ENCODE measurements at places on chromosomes 7 and 10.

- no peak for DNase-seq
These were observed 442.3 kb upstream of the ZMIZ1 start for GRCh38 chr10:78626471-78626870.

GRCh38 chr10:10517866-10518265 is 499.8 kb upstream of the CELF2 start:
- DNase-seq: no peak

DNA sequence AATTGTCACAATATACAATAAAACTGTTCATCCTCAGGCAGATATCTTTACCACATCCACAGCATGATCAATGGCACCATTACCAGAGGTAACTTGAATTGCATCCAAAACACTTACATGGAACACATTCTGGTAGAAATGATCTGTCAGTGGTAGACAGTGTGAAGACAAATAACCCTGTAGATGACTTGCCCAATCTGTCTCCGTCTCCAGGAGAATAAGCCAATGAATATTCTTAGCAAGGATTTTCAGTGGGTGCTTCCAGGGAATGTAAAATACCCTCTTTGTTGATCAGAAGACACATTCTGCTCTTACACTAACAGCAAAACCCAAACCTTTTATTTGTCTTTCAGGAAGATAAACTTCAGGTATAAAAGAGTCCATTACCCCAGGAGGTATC is 43.8 kb downstream of the VWC2 start:
- no peak for DNase-seq

- no peak for DNase-seq
These were observed 270.7 kb downstream of the ZNF33B start for GRCh38 chr10:42367532-42368230.

GRCh38 chr10:105253515-105254212 is 612.6 kb downstream of the SORCS3 start:
- DNase-seq: no peak

DNA sequence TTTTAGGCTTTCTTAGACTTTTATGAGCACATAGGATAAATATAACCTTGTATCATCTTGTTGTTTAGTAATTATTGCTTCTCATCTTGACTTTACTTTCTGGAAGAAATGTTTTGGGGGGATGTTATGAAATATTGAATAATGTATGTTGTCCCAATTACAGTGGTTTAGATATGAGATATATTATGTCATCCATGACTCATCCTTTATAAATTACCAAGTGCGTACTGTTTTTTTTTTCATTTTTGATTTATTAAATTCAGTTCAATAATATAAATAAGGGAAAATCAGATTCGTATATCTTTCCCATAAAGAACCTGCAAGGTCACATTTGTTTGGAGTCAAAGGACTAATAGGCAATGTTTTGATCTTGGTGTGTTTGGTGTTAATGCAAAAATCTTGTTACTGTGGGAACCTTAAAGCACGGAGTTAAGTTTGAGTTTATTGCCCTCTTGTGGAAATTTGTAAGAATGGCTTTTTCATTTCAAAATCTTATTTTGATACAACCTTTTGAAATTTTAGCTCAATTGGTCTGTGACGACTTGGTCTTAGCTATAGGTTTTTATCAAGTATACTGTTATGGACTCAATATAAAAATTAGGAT is 108.6 kb downstream of the SRI start:
- DNase-seq: no peak

- DNase-seq: no peak
These were observed 36.1 kb downstream of the ABRAXAS2 start for GRCh38 chr10:124837687-124838086.

DNA sequence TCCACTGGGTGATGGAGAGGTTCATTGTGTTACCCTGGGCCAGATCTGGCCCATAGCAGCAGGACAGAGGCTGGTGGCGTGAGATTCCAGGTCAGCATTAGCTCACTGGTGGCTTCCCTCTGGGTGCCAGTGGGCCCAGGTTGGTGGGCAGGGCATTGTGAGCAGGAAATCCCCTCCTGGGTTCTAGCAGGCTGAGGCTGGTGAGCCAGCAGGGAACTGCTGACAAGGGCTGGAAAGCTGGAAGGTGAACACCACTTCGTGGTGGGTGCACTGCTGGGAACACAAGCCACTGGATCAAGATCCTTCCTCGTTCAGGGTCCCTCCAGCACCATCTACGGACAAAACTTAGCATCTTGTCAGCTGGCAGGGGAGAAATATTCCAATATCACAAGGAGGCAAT is 259.2 kb upstream of the FZD1 start:
- DNase-seq: no peak

GRCh38 chr10:122117475-122117874 is 128.5 kb downstream of the TACC2 start:
- DNase-seq: no peak

DNA sequence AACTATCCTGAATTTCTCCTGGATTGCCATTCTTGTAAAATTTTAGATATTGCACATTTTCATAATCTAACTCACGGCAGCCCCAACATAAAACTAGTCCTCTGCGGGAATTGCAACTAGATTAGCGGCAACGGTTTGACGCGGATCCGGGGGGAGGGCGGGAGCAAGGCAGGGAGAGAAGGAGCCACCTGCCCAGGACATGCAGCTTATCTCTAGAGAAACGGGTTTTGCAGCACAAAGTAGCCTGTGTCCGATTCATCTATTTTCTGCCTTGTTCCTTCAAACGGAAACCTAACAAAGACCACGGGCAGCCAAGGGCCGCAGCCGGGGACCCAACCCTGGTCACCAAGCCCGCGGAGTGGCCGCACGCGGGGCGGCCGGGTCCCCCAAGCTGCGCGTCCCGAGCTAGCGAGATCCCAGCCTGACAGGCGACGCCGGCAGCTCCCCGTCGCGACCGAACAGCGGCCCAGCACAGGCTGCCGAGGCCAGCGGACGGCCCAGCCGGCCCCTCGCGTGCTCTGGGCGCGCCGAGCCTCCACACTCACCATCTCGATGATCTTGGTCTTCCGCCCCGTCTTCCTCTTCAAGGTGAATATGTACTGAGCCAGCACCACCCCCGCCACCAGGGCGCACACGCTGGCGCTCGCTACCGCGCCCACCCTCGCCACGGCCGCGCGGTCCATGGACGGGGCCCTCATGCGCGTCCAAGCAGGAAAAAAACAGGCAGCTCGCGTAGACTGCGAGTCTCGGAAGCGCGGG is at the start of gene NT5C3A:
Gene NT5C3A (minus strand): TSS at position 754 of the 759 bp plus-strand sequence. CDS start 71 bp downstream, at position 683.
- DNase-seq: no peak

- no peak for DNase-seq
These were observed 157.3 kb upstream of the ADCY1 start for GRCh38 chr7:45416846-45417245.

- no peak for DNase-seq
These were observed 5.7 kb upstream of the DYNC1I1 start for GRCh38 chr7:95766657-95767056.

DNA sequence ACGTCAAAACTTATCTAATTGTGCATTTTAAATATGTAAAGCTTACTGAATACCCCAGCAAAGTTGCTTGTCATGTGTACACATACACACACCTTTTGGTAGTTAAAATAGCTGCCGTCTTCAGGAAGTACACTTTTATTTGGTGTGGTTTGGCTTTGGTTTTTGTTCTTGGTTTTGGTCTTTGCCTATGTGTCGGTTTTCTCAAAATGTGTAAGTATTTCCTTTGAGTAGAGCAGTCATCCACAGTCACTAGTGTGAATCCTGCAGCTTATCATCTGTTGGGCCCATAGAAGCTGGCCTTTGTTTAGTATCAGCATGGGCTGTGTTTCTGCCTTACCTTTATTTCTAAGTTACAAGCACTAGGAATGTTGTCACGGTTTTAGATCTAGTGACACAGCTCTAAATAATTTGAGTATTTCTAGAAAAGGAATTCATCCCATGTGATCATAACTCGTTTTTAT is 35.3 kb downstream of the NET1 start:
- DNase-seq: no peak

DNA sequence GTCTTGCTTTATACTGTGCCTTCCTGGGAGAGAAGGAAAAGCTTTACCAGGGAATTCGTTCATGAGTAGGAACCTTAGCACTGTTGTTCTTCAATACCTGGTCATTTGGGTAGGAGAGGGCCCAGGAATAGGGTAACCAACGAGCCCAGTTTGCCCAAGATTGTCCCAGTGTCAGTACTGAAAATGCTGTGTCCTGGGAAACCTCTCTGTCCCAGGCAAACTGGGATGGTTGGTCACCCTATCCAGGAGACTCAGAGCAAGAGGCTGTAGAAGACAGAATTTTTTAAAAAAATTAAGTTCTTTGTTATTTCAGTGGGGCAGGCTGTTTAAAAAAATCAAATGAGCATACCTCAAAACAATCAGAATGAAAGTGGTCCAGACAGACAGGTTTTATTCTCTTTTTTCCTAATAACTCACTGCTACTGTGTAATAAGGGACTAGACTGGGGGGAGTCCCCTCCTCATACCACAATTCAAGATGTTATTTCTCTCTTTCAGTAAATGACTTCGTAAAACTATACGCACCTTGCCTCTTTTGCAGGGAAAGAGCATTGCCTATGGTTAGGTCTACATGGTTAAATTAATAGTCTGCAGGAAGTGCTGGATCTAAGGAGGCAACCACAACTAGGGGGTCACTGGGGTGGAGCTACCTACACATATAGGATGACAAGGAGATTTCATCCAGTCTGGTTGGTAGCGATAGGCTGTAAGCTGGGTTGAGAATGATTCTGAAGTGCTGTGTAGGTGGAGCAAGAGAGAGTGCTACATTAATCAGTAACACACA is 41.1 kb upstream of the FAM133B start:
- no peak for DNase-seq

GRCh38 chr7:82015751-82016150 is 245.9 kb upstream of the HGF start:
- DNase-seq: no peak

- DNase-seq: no peak
These were observed 1.8 kb upstream of the INTS1 start for GRCh38 chr7:1505731-1506550.

- peak; percentile 95 for DNase-seq
These were observed 4.5 kb upstream of the CPVL start for GRCh38 chr7:29150856-29151255.

DNA sequence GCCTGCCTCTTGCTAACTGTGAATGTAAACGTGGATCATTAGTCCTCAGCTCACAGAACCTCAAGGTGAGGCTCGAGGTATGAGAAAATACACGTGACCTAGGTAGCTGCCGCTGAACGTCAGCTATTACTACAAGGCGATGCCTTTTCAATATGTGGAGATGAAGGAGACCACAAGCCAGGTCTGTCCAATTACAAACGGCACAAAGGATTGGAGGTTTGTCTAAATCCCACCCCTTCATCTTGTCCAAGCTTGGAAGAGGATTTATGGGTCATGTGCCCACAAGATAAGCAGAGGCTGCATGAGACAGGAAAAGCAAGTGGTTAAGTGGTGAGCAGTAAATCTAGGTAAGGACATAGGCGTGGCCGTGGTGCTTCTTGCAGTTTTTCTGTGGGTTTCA is 3.4 kb downstream of the H2BK1 start:
- no peak for DNase-seq

- no peak for DNase-seq
These were observed 270.3 kb upstream of the NEBL start for GRCh38 chr10:21167288-21168010.

- DNase-seq: no peak
These were observed 186.8 kb downstream of the ETV1 start for GRCh38 chr7:13802651-13803050.

DNA sequence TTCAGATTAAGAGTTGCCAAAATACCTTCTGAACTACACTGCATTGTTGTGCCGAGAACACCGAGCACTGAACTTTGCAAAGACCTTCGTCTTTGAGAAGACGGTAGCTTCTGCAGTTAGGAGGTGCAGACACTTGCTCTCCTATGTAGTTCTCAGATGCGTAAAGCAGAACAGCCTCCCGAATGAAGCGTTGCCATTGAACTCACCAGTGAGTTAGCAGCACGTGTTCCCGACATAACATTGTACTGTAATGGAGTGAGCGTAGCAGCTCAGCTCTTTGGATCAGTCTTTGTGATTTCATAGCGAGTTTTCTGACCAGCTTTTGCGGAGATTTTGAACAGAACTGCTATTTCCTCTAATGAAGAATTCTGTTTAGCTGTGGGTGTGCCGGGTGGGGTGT is 45.0 kb downstream of the DAGLB start:
- DNase-seq: no peak

DNA sequence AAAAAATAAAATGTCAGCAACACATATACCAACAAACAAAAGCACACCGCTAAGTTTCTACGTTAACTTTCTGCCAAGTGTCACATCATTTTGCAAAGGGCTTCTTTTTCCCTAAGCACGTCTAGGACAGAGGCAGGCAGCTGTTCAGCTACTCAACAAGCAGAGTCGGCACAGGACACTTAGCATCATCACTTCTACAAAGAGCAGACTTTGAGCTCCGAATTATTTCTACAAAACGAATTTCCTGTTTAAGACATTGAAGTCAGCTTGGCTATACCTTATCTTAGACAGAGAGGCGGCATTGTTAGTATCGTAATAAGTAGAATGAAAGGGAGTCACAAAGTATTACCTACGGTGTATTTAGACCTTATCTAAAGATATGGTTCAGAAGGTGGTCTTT is 110.1 kb downstream of the SVIL start:
- DNase-seq: no peak

DNA sequence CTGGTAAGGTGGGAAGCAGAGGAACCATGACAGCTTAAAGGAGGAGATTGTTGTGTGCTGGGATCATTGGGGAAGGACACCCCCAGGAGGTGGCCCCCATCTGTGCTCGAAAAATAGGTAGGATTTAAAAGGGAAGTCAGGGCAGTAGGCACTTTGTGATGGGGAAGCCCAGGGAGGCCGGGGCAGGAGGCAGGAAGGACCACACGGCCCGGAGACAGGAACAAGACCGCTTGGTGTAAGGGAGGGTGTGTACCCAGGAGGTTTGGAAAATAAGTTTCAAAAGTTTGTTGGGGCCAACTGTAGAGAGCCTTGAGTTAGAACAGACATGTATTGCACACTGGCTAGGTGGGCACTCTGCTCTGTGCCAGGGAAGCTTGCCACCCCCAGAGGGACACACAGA is 20.7 kb downstream of the ZNF467 start:
- no peak for DNase-seq

DNA sequence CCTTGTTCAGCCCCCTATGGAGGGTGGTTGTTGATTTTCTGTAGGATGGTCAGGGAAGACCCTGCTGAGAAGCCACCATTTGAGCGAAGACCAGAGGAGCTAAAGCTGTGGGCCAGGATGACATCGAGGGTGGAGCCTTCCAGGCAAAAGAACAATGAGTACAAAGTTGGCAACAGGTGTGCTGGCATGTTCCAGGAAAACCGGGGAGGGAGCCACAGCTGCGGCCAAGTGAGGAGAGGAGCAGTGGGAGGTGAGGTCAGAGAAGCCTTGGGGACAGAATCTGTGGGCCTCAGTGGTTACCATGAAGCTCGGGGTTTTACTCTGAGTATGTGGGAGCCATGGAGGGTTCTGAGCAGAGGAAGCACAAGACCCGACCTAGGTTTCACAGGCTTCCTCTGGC is 75.6 kb upstream of the ZNF479 start:
- DNase-seq: no peak

GRCh38 chr7:151992375-151992774 is 33.1 kb upstream of the GALNT11 start:
- DNase-seq: no peak

- no peak for DNase-seq
These were observed 5.8 kb upstream of the POLM start for GRCh38 chr7:44087911-44088838.

- DNase-seq: no peak
These were observed 80.4 kb upstream of the EEPD1 start for GRCh38 chr7:36072620-36073019.
